ENCODE measurements at places on chromosomes 13 and 19.

DNA sequence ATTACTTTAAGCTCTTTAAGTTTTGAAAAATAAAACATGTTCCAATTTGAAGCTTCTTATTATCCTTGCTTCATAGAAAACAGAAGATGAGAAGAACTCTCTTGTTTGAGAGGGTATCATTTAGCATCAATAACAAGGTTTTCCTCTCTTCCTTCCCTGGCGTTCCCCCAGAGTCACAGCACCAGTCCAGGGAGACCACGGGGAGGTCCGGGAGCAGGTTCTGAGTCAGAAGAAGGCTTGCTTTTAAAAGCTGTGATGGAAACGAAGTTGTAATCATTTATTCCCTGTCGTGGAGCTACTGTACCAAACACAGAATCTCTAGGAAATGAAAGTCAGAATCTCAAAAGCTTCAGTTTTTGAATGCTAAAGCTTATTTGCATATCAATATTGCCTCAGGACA is 174.0 kb upstream of the LSM14A start:
- DNase-seq = no peak

- no peak for DNase-seq
Observed at GRCh38 chr13:35225582-35225981, 250.9 kb downstream of the MAB21L1 start.

DNA sequence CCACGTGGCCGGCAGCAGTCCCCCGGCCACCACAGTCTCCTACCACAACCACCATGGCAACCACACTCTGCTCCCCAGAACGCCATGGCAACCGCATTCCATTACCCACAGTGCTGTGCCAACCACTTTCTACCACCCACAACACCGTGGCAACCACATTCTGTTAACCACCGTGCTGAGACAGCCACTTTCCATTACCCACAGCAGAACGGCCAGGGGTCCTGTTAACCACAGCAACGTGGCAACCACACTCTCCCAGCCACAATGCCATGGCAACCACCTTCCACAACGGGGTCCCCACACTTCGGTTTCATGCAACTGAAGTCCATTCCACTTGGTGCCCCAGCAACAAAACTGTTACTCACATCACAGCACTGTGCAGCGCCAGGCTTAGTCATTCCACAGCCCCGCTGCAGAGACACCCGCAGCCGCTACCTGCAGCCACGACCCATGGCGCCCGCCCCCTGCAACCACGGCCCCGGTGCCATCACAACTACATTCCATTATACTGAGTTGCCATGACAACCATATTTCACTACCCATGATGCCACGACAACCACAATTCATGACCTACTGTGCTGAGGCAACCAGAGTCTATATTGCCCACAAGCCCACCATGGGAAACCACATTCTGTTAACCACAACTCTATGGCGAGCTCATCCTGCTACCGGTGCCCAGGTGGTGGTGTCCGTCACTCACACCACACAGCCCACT is 10.0 kb downstream of the DPF1 start:
- no peak for DNase-seq

- no peak for DNase-seq
Observed at GRCh38 chr19:53172889-53173288, 14.0 kb upstream of the ZNF347 start.

GRCh38 chr13:45623516-45624090 is 8.1 kb upstream of the ERICH6B start:
- DNase-seq = peak; percentile 53

- DNase-seq = peak; percentile 73
Observed at GRCh38 chr19:14786421-14786851, 8.1 kb upstream of the ADGRE2 start.

DNA sequence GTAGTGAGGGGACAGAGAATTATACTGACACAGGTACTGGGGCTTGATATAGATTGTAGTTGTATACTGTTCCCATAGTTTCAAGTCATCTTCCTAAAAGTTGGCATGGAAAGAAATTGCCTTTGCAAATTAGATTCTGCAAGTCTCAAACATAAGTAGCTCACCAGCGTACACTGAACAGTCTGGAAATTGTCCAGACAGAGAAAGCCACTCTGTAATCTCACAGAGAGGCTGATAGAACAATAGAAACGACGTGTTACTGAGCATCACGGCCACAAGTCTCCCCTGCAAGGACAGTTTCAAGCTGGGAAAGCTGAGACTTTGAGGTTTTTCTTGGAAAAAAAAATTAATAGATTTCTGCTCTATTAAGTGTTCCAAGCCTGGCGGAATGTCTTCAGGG is 228.6 kb downstream of the DNAJC15 start:
- no peak for DNase-seq

DNA sequence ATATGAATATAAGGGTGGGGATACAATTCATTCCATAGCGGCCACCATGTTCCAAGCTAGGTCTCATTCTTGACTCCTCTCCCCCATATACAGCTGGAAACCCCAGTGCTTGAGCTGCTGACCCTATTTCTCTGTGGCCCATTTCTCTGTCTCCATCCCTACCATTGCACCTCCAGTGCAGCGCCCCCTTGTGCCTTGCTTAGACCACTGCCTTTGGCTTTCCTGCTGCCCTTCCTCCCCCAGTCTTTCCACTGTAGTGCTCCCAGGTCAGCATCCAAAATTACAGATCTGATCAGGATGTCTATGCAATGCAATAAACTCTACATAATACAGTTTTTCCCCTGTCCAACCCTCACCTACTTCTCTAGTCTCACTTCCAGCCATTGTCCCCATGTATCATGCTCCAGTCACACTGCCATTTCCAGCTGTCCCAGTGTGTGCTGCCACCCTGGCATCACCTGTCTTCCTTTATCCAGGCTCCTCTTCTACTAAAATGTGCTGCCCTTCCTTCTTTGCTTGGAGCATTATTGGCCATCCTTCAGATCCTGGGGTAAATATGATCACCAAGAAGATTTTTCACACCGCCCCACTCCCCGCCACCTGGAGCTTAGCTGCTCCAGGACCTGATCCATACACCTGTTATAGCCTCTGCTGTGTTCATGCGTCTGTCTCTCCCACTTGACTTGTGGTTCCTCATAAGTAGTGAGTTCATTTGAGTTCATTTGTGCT is 199.4 kb upstream of the IPO5 start:
- DNase-seq = peak; percentile 12
